Activated naive CD4-positive, alpha-beta T cell (primary cell): ENCODE measurements at places on chromosomes 1 and 21.

- no peak for DNase-seq
These were observed 21.0 kb downstream of the IFNAR1 start for GRCh38 chr21:33345751-33346238.

GRCh38 chr1:223702735-223703667 lies 9.3 kb upstream of the CAPN2 start:
- no peak for DNase-seq

GRCh38 chr21:16086936-16087335 lies 357.2 kb downstream of the USP25 start:
- DNase-seq: no peak

DNA sequence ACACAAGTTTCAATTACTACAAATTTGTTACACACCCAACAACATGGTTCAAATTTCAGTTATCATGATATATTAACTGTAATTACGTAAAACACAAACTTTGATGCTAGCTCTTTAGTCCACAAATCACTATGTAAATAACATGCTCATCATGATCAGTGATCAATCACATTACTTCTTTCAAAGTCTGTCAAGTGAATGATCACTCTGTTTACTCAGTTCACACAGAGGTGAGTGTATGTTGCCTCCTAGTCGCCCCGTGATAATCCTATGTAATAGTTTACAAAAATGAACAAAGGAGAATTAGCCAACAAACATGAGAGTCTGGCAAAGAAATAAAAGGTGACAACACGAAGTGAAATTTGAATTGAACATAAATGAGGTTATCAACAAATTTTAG lies 14.3 kb downstream of the EDEM3 start:
- DNase-seq: no peak

DNA sequence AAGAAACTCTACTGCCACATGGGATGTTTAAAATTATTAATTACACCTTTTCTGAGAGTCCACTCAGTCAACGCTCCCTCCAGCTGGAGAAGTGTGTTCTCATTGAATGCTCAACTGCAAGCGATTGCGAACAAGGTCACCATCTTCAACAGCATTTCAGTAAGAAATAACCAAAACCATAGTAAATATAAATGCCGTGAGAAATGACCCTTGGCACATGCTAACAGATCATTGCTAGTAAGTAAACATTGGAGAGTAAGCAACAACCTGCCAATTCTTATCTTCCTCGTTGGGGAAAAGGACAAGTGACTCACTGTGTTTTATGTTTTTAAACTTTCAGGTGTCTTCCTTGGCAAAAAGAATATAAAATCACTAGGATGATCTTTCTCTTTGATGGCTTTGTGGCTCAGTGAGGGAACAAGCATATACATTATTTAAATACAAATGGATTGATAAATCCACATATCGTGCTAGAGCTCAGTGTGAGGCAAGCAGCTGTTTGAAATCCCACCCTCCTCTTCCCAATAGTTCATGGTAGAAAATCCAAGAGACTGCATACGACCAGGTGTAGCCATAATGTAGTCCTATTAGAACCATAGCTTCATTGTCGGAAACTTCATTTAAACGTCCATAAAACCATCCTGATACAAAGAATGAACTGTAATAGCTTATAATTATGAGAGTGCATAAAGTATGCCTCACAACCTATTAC lies 214.6 kb downstream of the GRIK1 start:
- DNase-seq: no peak

- DNase-seq: no peak
These were observed 82.2 kb upstream of the NFASC start for GRCh38 chr1:204788470-204788869.

DNA sequence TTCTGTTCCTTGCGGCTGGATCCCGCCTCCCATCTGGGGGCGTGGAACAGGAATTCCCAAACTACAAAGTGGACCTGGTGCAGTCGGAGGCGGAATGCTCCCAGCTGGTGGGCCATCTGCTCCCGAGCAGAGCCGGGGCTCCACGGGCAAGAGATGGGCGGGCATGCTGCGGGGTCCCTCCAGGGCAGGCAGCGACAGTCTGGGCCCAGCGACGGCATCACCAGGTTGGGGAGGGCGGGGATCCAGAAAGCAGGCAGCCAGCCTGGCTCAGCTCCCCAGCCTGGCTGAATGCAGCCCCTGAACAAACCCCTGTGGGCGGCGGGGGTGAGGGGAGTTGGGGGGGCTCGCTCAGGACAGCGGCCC lies 3.6 kb downstream of the MEGF6 start:
- no peak for DNase-seq

GRCh38 chr1:31640964-31641363 lies 3.7 kb downstream of the PEF1 start:
- no peak for DNase-seq

DNA sequence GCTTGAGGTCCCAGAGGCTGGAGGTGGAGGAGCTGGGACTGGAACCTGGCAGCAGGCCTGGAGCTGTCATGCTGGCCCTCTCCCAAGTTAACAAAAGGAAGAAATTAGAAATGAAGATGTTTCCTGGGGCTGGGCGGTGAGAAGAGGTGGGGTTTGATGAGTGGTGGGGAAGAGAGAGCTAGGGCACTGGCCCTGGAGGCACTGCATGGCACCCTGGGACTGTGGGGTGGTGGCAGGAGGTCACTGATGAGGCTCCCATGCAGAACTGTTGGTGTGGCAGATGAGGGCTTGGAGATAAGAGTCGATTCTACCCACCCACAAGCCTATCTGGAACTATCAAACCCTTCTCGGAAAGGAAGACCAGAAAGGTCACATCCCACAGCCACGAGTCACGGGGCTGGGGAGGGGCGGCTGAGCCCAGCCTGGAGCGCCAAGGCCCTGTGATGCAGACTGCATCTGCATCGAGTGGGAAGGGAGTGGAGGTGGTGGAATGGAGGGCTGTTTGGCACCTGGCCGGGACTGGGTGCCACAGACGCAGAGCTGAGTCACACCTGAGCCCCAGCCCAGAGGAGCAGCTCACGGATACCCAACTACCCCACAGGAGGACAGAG lies 29.4 kb downstream of the MRPL37 start:
- DNase-seq: no peak

- DNase-seq: no peak
These were observed 229.9 kb downstream of the AKT3 start for GRCh38 chr1:243620096-243620495.

DNA sequence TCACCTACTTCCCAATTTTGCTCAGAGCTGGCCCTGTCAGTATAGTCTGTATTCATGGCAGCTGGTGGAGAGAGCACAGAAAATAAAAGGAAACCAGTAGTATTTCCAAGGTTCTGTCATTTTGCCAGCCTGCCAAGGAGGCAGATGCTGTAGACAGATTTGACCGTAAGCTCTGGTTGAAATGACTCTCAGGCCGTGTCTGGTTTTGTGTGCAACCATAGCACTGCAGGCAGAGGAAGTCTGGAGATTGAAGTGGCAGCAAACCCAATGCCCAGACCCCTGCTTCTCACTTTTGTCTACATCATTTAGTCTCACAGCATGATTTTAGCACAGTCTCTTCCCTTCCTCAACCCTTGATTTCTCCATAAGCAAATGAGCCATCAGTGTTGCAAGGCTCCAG lies 291.7 kb downstream of the PAPPA2 start:
- DNase-seq: no peak

DNA sequence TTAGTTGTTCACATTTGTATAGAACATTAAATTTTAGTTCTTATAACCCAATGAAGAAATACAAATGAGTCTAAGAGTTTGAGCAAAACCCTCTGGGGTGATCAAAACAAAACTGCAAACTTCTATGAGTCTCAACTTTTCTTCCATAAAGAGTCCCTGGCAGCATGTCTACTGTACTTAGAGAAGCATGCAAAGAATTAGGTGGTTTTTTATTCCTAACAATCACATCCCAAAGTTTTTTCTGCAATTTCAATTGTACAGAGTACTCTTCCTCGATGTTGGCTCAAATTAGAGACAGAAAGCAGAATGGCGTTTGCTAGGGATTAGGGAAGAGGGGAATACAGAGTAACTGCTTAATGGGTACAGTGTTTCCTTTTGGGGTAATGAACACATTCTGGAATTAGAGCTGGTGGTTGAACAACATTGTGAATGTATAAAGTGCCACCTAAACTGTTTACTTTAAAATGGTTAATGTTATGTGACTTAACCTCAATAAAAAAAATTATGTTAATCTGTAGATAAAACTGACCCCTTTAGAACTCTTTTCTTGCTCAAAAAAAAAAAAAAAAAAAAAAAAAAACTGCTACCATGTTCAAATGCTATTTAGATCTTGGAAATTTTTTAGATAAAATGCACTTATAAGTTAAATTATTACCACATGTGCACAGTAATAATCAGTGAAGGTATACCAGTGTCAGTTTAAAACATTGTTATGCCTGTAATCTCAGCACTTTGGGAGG lies 4.8 kb downstream of the RC3H1 start:
- no peak for DNase-seq

GRCh38 chr1:29521438-29521715 lies 285.1 kb downstream of the PTPRU start:
- no peak for DNase-seq

GRCh38 chr1:243745356-243745755 lies 104.7 kb downstream of the AKT3 start:
- DNase-seq: no peak

DNA sequence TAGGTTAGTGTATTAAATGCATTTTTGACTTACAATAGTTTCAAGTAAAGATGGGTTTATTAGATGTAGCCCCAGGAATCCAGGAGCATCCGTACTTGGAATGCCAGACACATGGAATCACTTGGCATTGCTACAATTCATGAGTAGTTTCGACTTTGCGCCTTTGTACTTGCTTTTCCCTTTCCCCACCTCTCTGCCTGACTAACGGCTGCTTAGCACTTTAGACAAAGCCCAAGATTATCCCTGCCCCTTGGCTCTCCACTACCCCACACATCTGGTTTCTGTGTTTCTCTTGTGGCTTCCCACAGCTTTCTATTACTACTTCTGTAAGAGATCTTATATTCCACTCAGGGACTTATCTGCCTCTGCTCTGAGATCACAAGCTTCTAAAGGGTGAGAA lies 397.7 kb upstream of the POU3F1 start:
- DNase-seq: no peak

DNA sequence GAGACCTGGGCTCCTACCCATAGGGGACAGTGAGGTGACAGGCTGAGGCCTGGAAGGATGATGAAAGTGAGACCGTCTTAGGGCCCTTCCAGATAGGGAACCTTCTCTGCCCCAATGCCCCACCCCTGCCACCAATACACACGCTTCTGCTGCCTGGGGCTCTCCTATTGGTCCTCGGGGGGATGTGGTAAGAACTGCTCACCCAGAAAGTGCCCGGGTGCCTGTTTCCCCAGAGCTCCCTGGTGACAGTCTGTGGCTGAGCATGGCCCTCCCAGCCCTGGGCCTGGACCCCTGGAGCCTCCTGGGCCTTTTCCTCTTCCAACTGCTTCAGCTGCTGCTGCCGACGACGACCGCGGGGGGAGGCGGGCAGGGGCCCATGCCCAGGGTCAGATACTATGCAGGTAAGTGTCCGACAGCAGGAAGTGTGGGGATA lies 948 bp downstream of the SEMA4A start:
- no peak for DNase-seq

DNA sequence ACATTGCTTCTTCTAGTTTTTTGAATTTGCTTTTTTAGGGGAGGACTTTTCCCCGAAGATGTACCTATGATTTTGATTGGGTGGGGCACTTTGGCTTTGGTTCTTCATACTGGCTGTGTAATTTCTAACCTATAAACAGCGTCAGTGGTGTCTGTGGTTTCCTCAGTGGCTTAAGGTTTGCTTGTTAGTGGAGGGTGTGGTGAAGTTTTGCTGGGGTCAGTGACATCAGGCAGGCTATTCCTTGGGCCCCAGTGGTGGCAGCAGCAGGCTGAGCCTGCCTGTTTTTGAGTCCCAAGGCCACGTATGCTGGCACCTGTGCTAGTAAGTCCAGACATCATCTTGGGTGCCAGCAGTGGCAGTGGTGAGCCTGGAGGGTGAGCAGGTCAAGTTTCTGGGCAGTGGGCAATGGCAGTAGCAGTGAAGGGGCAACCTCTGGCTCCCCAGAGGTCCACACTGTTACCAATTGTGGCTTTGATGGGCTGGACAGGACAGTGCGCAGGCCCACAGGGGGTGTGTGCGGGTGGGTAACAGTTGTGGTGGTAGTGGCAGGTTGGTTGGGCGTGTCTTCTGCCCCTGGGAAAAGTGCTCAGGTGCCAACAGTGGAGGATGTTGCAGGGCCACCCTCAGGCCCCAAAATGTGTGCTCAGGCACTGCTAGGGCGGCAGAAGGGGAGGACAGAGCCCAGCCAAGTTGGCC lies 54.9 kb upstream of the B3GALT2 start:
- no peak for DNase-seq

- DNase-seq: no peak
These were observed 5.2 kb downstream of the B3GALT6 start for GRCh38 chr1:1236945-1237873.

DNA sequence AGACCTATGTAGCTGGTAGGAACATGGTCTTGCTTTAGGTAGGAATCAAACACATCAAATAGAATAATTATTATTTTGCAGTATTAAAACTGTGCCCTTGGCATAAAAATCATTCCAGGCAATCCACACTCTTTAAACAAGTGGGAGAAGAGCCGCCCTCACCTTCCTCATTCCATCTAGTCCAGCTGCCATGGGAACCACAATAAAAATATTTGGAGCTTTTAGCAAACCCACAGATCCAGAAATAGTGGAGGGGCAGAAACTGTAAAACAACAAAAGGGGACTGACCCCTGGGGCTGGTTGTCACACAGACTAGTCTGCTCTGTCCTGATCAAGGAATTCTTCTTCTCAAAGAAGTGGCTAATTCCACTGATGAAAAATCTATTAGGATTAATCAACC lies 61.6 kb downstream of the PTPRC start:
- DNase-seq: no peak

DNA sequence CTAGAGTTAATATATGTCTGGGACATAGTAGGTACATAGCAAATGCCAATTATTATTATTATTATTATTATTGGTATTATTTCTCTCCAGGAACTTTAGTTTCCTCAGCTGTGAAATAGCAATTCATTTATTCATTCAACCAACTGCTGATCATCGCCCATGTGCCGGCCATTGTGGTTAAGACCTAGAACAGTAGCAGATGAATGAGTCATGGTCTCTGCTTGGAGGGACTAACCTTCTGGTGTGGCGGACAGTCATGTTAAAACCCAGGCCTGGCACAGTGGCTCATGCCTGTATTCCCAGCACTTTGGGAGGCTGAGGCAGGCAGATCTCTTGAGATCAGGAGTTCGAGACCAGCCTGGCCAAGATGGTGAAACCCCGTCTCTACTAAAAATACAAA lies 23.8 kb upstream of the LDLRAP1 start:
- no peak for DNase-seq

DNA sequence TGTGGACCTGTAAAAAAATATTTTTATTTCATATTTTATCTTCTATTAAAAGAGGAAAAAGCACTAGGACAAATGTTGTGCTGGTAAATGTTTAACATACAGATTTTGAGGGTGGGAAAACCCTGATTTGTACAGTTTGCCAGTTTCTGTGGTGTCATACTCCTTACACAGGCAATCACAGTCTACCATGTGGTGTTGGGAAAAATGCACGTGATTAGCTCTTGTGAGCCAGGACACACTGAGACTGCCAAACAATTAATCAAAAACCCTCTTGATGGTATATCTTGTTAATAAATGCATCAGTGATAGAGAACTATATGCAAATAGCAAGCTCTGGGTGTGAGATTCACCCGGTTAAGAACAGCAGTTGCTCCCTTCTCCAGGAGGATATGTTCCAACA lies 136.5 kb upstream of the ZC3H11B start:
- no peak for DNase-seq

GRCh38 chr21:46585191-46585953 lies 19.5 kb downstream of the S100B start:
- DNase-seq: no peak

GRCh38 chr1:61268546-61269240 lies 186.3 kb downstream of the NFIA start:
- no peak for DNase-seq

GRCh38 chr1:29687166-29687565 lies 450.8 kb downstream of the PTPRU start:
- DNase-seq: no peak
